ENCODE measurements at places on chromosomes 2 and 18.
A peak's percentile ranks its signal among the peaks of the same experiment; 100 is the strongest.

- no peak for DNase-seq
Observed at GRCh38 chr2:227853204-227853629, 18.2 kb upstream of the DAW1 start.

- DNase-seq = no peak
Observed at GRCh38 chr2:241410739-241411176, 54.7 kb downstream of the FARP2 start.

GRCh38 chr2:62854600-62855514 lies 149.3 kb downstream of the EHBP1 start:
- DNase-seq = no peak

- DNase-seq = no peak
Observed at GRCh38 chr18:59902993-59903610, 3.3 kb downstream of the PMAIP1 start.

DNA sequence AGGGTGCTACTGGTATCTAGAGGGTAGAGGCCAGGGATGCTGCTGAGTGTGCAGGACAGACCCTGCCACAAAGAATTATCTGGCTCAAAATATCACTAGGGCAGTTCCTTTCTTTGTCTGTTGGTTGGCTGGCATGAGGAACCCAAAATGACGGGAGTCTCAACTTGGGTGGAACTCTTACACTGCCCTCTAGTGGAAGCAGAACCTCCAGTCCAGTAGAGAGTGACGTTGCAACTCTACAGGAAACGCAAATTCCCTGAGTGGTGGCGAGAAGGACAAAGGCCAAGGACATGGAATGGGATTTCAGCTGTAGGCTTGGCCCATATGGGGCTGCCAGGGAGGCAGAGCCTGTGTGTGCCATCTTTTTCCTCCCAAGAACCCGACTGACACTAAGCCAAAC lies 47.1 kb downstream of the COPS8 start:
- DNase-seq = no peak

DNA sequence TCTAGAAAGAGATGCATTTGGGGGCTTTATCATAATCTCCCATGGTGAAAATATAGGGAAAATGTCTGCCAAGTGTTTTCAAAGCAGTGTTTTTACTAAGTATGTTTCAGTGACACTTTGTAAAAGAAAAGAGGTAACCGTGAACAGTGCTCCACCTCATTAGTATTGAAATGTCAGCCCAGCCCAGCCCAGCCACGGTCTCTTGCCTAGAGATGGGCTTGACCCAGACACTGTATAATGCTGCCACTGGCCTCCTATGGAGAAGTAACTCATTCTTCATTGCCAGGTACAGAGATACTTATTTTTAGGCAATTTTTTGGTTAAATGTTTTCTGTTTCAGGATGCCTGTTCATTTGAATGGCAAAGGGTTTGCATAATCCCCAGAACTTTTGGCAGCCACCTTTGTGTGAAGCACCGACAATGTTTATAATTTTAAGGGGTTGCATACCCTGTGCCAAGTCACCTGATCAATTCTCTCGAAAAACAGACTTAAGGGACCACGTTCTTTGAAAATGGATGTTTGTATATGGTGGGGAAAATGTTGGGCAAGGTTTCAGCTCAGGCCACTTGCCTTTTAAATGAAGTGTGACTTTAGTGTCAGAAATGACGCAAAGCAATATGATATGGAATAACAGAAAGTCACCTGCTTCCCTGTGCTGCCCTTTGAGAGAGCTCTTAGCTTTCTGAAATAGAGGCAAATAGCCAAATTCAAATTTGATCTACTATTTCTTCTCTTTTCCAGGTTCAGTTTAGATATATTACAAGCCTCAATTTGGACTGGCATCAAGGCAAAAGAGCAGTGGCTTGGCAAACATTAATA lies 314.5 kb upstream of the RGPD4 start:
- DNase-seq = no peak

- no peak for DNase-seq
Observed at GRCh38 chr2:109372171-109372568, 241.6 kb downstream of the SEPTIN10 start.

GRCh38 chr18:39480494-39481195 lies 1915.0 kb upstream of the CELF4 start:
- no peak for DNase-seq

GRCh38 chr2:85807756-85808155 lies 54.0 kb downstream of the ATOH8 start:
- no peak for DNase-seq

DNA sequence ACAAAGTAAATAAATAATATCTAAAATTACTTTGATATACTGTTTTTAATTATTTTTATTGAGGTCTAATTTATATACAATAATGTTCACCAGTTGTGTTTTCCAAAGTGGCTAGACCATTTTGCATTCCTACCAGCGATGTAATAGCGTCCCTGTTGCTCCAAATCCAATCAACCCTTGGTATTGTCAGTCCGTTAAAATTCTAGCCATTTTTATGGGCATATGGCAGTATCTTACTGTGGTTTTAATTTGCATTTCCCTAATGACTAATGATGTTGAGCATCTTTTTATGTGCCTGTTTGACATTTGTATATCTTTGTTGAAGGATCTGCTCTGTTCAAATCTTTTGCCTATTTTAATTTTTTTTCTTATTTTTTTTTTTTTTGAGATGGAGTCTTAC lies 185.0 kb downstream of the PRPF40A start:
- no peak for DNase-seq

DNA sequence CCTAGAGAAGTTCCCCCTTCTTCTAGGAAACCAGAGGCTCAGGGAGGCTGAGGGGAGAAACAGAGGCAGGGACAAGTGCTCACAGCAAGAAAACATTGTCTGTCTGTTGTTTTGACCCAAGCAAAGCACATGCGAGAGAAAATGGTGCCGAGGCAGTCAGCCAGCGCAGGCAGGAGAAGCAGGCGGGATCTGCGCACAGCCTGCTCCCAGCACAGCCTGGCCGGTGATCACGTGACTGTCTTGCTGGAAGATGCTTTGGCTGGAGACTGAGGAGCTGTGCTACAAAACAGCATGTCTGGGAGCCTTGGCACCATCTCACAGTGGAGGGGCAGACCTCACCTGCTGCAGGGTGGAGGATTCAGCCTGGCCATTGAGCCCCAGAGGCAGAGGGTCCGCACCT lies 93.7 kb upstream of the MYCN start:
- DNase-seq = no peak

GRCh38 chr2:197952540-197953202 lies 148.3 kb downstream of the PLCL1 start:
- DNase-seq = peak; percentile 17

Measured in activated naive CD4-positive, alpha-beta T cell treated with anti-CD3 and anti-CD28 coated beads, Interleukin-2, amount 50 U/mL, for 16 hours (primary cell).